ENCODE measurements at places on chromosomes 2 and 18. TPM values are rescaled to one million over a fixed set of nuclear protein-coding genes. Genes with fewer than 3 reads are reported as not detected.

Gene KLHL29
- 3.1 TPM for total RNA-seq

Gene MIB1
- total RNA-seq, result 26.3 TPM

Gene GPR75
- total RNA-seq, result 1.5 TPM

Gene STON1
- total RNA-seq, result 1.2 TPM

Gene STPG4
- total RNA-seq, result not detected

Gene FBLN7
- total RNA-seq, result 2.2 TPM

GRCh38 chr2:241255542-241256167 lies 59.8 kb downstream of the HDLBP start:
- peaks cover 70% of the 10 kb centered on the region for H3K36me3 ChIP-seq

- no peaks in the 10 kb centered on the region for H3K27me3 ChIP-seq
- 0 out of 2 replicates have a peak, but pooled peaks cover 6% of the 10 kb centered on the region for H3K36me3 ChIP-seq
- peak overlapping the region; percentile 55 for H3K4me3 ChIP-seq
- DNase-seq, result peak; percentile 99
Observed at GRCh38 chr2:70523996-70524965, 29.3 kb downstream of the TGFA start.

GRCh38 chr2:218089259-218089658 lies 20.2 kb downstream of the RUFY4 start:
- DNase-seq, result no peak
- H3K27ac ChIP-seq, result no peak overlapping the region
- peaks cover 60% of the 10 kb centered on the region for H3K27me3 ChIP-seq
- no peaks in the 10 kb centered on the region for H3K36me3 ChIP-seq

- no peaks in the 10 kb centered on the region for H3K27me3 ChIP-seq
- H3K4me1 ChIP-seq, result no peaks in the 10 kb centered on the region
- no peak overlapping the region for H3K27ac ChIP-seq
- DNase-seq, result no peak
Observed at GRCh38 chr2:233945146-233945545, 28.0 kb downstream of the TRPM8 start.

DNA sequence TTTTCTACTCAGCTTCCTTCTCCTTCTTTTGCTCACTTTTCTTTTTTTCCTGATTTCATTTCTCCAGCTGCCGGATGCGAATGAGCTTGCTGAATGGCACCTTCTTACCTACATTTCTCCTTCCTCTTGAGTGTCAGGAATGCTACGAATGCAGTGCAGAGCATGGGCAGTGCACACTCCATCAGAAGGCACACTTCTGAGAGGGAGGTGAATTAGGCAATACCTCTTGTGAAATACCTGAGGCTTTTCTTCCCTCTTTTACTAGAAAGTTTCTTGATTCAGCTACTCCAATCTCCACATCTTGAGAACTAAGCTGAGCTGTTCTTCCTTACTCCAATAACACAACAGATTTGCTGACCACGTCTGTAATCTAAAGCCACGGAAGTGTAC lies 51.1 kb downstream of the PLEKHM3 start:
- H3K4me1 ChIP-seq, result no peaks in the 10 kb centered on the region
- DNase-seq, result no peak
- no peaks in the 10 kb centered on the region for H3K36me3 ChIP-seq
- H3K4me3 ChIP-seq, result no peak overlapping the region
- H3K27me3 ChIP-seq, result no peaks in the 10 kb centered on the region

DNA sequence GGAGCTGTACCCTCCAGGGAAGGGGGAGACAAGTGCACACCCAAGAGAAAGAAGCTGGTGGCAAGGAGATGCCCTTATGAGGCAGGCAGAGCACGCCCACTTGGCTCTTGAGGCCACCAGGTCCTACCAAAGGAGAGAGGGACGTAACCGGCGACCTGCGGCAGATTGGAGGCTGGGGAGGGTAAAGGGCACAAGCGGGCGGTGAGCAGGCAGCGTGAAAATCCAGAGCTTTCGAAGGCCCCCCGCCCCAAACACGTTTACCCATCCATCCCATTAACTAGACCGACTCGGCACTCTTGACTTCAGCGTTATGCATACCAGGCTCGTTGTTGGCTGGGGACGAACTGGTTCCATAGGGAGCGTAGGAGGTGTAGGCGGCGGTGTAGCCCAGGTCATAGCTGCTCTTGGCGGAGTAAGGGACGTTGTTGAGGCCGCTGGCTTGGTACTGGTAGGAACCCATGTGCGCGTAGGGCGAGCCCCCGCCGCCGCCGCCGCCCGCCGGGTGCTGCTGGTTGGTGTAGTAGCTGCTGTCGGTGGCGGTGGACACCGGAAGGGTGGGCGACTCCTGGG lies 794 bp downstream of the DLX2 start:
- H3K4me3 ChIP-seq, result peak overlapping the region; percentile 78
- DNase-seq, result no peak
- H3K36me3 ChIP-seq, result no peaks in the 10 kb centered on the region

GRCh38 chr2:72674982-72675915 lies 150.6 kb downstream of the EXOC6B start:
- no peaks in the 10 kb centered on the region for H3K36me3 ChIP-seq
- H3K4me3 ChIP-seq, result no peak overlapping the region
- H3K4me1 ChIP-seq, result peaks cover 5% of the 10 kb centered on the region
- no peaks in the 10 kb centered on the region for H3K27me3 ChIP-seq

DNA sequence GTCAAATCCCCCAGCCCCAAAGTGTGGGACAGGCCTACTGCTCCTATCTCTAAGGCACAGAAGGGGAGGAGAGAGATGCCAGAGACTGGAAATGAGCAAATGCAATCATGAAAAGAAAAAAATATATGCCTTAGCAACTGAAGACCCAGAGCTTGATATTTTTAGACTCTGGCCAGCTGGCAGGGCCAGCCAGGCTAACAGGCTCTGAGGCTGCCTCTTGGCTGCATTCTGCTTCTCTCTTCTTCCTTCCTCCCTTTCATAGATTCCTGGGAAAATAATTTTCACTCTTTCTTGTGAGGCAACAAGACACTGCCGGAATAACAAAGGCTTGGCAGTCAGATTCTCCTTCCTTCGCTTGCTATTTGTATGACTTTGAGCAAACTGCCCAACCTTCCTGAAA lies 209.1 kb downstream of the RAD51AP2 start:
- H3K27ac ChIP-seq, result no peak overlapping the region
- H3K36me3 ChIP-seq, result no peaks in the 10 kb centered on the region
- H3K27me3 ChIP-seq, result peaks cover 6% of the 10 kb centered on the region
- DNase-seq, result no peak
- H3K4me1 ChIP-seq, result no peaks in the 10 kb centered on the region

GRCh38 chr18:62324917-62325805 lies at the start of gene TNFRSF11A:
Gene TNFRSF11A (plus strand): TSS chr18:62325310. CDS start chr18:62325353, 43 bp downstream.
- H3K4me1 ChIP-seq, result peaks cover 34% of the 10 kb centered on the region
- H3K36me3 ChIP-seq, result no peaks in the 10 kb centered on the region
- H3K4me3 ChIP-seq, result peak within 1 kb of the TSS; percentile 98
- no peaks in the 10 kb centered on the region for H3K27me3 ChIP-seq

DNA sequence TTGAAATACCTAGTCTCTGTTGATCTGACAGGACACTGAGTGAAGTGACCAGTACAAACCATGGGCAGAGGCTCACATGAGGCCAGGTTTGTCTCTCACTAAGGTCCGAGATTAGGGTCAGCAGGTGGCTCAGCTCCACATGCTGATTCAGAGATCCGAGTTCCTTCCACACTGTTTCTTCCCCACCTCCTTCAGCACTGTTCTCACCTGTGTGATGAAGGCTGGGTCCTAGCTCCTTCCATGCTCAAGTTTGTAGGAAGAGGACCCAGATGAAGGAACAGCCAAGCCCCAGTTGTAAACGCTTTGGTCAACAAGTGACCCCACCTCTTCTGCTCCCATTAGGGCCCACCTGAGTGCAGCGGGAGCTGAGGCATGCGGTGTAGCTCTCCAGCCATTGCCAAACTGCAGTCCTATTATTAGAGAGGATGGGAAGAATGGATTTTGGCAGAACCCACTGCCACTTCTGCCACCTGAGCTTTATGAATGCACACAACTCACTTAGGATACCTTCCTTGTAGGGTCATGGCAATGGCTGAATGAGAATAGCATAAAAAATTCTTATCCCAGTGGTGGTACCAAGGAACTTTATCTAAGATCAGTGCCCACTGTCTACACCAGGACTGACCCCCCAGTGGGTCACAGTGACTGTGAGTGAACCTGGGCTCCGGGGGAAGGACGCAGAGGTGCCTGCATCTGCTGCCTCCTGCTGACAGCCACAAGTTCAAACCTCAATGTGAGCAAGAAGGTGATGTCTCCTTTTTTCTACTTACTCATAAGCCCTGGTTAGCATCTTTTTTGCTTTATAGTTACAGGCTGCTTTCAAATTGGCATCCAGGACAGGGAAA lies 324.8 kb upstream of the HS6ST1 start:
- peaks cover 64% of the 10 kb centered on the region for H3K27me3 ChIP-seq
- H3K4me3 ChIP-seq, result no peak overlapping the region
- H3K27ac ChIP-seq, result no peak overlapping the region
- H3K36me3 ChIP-seq, result no peaks in the 10 kb centered on the region
- no peaks in the 10 kb centered on the region for H3K4me1 ChIP-seq
- no peak for DNase-seq

GRCh38 chr2:44638649-44639048 lies 276.9 kb downstream of the CAMKMT start:
- H3K27ac ChIP-seq, result no peak overlapping the region
- H3K4me1 ChIP-seq, result peaks cover 12% of the 10 kb centered on the region
- H3K36me3 ChIP-seq, result no peaks in the 10 kb centered on the region
- no peak for DNase-seq
- no peak overlapping the region for H3K4me3 ChIP-seq
- H3K27me3 ChIP-seq, result no peaks in the 10 kb centered on the region

GRCh38 chr18:79258447-79258846 lies 137.3 kb upstream of the NFATC1 start:
- no peaks in the 10 kb centered on the region for H3K4me1 ChIP-seq
- no peaks in the 10 kb centered on the region for H3K36me3 ChIP-seq
- no peak overlapping the region for H3K4me3 ChIP-seq
- DNase-seq, result no peak
- H3K27ac ChIP-seq, result no peak overlapping the region
- no peaks in the 10 kb centered on the region for H3K27me3 ChIP-seq

DNA sequence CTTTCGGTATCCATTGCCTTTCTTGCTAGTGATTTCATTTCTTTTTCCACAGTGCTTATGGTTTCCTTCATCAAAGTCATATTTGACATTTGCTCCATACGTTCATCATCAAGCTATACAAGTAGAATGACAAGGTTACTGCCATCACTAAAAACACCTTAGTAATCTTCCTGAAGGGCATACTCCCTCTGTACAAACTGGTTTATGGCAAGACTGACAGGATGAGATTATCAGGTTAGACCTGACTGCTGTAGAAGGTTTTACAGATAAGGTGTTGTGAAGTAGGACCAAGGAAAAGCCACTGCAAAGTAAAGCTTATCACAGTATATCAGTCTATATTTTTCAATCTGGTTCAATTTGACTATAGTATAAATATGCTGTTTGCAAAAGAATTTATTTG lies 37.5 kb upstream of the C2orf15 start:
- H3K4me1 ChIP-seq, result peaks cover 6% of the 10 kb centered on the region
- H3K27ac ChIP-seq, result no peak overlapping the region
- no peak for DNase-seq
- no peaks in the 10 kb centered on the region for H3K36me3 ChIP-seq
- no peak overlapping the region for H3K4me3 ChIP-seq

GRCh38 chr2:85413592-85414420 lies 3.6 kb upstream of the CAPG start:
- no peak for DNase-seq
- H3K27ac ChIP-seq, result no peak overlapping the region

DNA sequence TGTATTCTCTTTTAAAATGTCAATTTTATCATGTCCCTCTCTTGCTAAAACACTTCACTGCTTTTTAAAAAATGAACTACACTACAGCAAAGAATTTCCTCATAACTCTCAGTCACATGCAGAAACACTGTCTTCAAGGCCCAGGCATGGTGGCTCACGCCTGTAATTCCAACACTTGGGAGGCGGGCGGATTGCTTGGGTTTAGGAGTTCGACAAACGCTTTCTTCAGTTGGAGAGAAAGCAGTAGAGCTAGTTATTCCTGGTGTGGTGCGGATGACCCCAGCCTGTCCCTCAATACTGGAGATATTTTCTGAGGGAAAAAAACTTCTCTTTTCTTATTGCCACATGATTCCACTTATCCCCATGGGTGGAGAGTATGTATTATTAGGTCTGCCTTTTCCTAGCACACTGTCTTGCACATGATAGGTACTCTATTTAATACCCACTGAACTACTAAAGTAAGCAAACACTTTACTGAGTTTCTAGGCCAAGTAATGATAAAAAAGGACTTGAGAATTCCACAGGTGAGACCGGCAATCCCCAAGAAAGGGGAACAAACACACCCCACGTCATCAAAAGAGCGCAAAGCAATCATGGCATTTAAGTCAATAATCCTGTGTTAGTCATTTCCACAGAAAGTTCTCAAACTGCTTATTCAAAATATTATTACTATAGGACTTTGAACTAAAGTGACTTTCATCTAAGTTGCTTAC lies 77.1 kb downstream of the SPIRE1 start:
- no peak overlapping the region for H3K4me3 ChIP-seq
- DNase-seq, result peak; percentile 69
- no peaks in the 10 kb centered on the region for H3K36me3 ChIP-seq
- peak overlapping the region; percentile 74 for H3K27ac ChIP-seq

- H3K36me3 ChIP-seq, result 0 out of 2 replicates have a peak, but pooled peaks cover 2% of the 10 kb centered on the region
- H3K27me3 ChIP-seq, result no peaks in the 10 kb centered on the region
- DNase-seq, result no peak
- peak overlapping the region; percentile 97 for H3K27ac ChIP-seq
- peaks cover 54% of the 10 kb centered on the region for H3K4me1 ChIP-seq
Observed at GRCh38 chr2:168212167-168212566, 35.2 kb downstream of the STK39 start.

DNA sequence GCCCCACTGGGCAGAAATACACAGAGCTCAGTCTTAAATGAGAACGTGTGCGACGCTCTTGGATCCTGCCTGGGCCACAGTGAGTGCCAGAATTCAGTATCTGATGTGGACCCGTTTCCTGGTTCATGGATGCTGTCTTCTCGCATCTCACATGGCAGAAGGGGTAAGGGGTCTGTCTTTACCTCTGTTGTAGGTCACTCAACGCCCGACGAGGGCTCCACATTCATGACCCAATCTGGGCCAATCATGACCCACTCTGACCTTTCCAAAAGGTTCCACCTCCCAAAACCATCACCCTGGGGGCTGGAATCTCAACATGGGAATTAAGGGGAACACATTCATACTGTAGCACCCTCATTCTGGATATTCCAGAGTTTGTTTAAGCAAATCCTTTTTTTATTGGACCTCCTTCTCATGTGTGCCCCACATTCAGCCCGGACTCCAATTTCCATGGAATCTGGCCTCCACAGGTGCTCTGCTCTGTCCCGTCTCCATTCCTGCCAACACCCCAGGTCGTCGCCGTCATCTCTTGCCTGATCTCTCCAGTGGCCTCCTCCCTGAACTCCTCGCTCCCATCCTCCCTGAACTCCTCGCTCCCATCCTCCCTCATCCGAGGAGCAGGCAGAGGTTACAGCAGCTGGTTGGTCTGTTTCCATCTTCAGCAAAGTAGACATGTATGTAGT lies 78.9 kb upstream of the OTOS start:
- H3K4me1 ChIP-seq, result no peaks in the 10 kb centered on the region
- H3K4me3 ChIP-seq, result no peak overlapping the region
- H3K27ac ChIP-seq, result no peak overlapping the region
- DNase-seq, result no peak
- H3K27me3 ChIP-seq, result peaks cover 23% of the 10 kb centered on the region
